ACHN (cell line): ENCODE measurements at places on chromosomes 12 and 14.

GRCh38 chr12:23099604-23100003 is 474.6 kb downstream of the ETNK1 start:
- no peak for DNase-seq

GRCh38 chr14:104421401-104421821 is 158.2 kb upstream of the C14orf180 start:
- no peak for DNase-seq

GRCh38 chr14:68219407-68219806 is 399.8 kb downstream of the RAD51B start:
- DNase-seq: no peak

DNA sequence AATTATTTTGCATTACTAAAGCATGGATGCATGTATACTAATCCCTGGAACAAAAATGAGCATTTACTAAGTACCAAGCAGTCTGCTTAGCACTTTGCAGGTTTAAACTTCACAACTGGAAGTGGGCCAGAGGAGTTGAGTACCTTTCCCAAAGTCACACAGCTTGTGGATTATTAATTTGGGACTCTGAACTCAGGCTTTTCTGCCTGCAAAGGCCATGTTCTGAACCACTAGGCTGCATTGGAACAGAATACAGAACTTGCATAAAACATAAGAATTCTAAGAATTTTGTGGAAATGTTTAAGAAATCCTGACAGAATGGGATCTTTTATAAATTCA is 132.9 kb upstream of the AMIGO2 start:
- no peak for DNase-seq

GRCh38 chr14:20697273-20698017 is 8.9 kb downstream of the ANG start:
- DNase-seq: peak; percentile 55

- no peak for DNase-seq
These were observed 250.2 kb downstream of the ANO2 start for GRCh38 chr12:5694759-5695409.

DNA sequence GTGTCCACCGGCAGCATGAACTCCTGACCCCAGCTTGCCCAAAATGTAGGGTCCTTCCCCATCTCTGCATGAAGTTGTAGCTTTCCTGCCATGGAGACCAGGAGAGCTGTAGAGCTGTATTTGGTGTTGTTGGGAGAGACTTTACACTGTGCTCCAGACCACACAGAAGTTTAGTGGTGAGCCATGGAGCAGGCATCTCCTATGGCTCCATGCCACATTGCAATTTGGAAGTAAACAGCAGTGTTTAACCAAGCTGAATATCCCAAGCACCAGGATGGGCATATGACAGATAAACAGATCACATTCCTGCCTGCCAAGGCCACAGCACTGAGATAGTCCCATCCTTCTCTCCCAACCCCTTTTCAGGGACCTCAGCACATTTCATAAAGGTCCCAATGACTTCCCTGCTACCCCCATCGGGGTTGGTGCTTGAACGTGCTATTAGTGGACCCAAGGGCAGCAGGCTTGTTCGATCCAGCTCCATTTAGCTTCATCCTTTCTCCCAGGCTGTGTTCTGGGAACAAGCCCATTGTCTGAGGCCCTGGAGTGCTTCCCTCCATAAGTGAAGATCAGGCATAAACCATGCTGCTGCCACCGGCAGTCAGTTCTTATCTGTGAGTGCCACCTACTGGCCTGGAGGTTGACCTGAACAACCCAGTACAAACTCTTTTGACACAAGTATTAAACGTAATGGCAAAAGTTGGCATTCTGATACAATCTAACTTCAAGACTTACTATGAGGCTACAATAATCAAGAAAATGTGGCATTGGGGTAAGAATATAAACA is 172.3 kb upstream of the ATXN7L3B start:
- DNase-seq: peak; percentile 74

- no peak for DNase-seq
These were observed 33.8 kb downstream of the CACNA2D4 start for GRCh38 chr12:1884651-1885050.

GRCh38 chr14:20820063-20820904 is 17.6 kb upstream of the RNASE1 start:
- no peak for DNase-seq

- DNase-seq: no peak
These were observed 76.0 kb downstream of the SYNE3 start for GRCh38 chr14:95440496-95440895.

GRCh38 chr14:39217214-39217879 is 16.4 kb upstream of the MIA2 start:
- no peak for DNase-seq

DNA sequence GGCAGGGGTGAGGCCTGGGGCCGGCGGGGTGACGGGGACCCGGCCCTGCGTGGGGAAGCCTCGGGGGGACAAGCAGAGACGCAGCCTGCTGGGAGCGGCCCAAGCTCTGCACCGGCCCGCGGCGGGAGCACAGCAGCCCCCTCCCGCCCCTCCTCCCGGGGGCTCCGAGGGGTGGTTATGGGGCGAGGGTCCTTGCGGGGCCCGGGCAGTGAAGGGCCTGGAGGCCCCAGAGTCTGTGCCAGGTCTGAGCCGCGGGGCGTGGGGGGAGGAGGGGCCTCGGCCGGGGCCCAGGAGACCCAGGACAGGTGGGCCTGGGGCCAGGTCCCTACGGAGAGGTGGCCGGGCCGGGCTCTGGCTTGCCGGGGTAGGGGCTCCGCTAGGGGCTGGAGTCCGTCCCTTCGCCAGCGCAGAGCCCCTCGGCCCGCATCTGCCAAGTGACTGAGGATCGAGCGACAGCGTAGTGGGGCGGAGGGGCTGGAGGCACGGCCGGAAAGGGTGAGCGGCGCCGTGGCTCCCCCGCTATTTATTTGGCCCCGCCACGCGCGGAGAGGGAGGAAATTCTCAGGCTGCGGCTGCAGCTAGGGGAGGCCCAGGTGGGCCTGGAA is 495 bp downstream of the TMEM121 start:
- no peak for DNase-seq

DNA sequence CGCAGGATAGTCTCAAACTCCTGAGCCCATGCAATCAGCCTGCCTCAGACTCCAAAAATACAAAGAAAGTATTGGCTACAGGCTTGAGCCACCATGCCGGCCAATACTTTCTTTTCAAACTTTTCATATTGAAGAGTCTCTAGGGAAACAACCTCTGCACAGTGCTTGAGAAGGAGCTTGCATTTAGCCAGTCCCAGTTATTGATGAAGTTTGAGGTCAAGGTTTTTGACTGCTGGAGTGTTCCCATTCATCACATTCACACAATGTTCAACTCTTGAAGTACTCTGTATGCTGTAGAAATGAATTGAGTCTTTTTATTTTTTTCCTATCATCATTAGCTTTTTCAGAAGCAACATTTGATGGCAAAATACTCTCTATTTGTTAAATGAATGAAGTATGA is 355.8 kb upstream of the E2F7 start:
- DNase-seq: no peak

DNA sequence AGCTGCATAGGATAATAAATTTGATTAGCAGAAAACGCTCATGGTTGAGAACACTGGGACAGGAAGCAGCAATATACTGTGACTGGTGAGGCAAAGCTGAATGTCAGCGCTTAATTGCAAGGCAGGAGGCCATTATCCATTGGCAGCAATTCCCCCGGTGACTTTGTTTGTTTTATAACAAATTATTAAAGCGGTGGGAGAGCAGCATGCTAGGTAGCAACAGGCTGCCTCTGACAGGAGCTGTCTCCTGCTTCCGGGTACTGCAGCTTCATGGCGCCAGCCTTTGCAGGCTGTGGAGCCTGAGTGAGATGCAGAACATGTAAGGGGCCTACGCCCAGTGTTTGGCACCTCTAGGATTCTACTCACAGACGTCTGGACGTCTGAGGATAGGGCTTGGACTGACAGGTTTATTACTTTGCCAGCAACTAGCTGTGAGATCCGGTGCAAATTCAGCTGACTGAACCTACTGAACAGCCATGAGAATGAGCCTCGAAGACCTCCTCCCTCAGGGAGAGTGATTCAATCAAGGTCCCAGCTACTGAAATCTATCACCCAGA is 82.1 kb upstream of the SSTR1 start:
- no peak for DNase-seq

DNA sequence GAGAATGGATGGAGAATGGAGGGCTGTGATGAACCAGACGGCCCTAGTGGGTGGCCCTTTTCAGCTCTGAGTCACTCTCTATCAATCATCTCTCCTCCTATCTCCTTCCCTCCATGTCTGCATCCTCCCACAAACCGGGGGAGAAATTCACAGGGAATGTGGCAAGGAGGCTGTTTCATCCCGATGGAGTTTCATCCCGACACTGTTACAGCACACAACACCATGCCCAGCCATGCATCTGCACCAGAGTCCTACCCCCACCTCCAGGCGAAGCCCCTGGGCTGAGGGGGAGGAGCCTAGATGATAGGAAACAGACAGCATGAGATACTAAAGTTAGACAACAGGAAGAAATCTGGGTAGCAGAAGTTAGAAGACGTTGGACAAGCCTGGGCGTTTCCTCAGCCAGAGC is 20.8 kb downstream of the SLC8B1 start:
- DNase-seq: no peak

DNA sequence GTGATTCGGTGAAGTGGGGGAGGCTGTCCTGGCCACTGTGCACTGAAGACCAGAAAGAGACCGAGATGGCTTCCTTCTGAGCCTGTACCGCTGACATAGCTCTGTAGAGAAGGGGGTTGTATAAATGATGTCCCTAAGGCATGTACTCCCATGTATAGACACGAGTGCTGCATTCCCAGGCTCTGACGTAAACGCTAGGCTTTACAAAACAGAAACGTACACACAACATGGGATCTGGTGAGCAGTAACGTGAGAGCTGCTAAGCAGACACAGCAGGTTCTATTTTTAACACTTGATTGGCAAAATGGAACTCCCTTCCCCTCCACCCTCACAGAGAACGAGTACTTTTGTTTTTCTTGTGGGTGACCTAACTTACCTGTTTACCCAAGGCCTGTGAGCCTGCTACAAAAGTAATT is 35.9 kb downstream of the ACADS start:
- DNase-seq: no peak

DNA sequence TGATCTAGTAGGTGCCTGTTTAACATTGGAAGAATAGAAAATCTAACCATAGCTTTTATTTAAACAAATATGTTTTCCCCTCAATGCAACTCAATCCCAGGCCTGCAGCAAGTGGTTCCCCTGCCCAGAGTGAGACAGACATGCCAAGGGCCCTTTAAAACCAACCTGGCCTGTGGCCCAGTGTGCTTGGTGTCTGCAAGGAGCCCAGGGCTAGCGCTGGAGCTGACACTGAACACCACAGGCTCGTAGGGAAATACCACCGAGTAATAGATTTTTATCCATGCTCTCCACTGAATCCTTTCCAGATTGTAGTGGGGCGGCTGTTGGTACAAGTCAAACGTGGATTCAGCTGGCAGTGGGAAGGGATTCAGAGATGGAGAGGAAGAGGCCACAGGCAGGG is 95.6 kb upstream of the NRXN3 start:
- DNase-seq: no peak

- DNase-seq: peak; percentile 16
These were observed 92.7 kb downstream of the ITPK1 start for GRCh38 chr14:93023039-93023438.

- DNase-seq: no peak
These were observed 54.8 kb upstream of the TSPAN9 start for GRCh38 chr12:3022411-3022810.

DNA sequence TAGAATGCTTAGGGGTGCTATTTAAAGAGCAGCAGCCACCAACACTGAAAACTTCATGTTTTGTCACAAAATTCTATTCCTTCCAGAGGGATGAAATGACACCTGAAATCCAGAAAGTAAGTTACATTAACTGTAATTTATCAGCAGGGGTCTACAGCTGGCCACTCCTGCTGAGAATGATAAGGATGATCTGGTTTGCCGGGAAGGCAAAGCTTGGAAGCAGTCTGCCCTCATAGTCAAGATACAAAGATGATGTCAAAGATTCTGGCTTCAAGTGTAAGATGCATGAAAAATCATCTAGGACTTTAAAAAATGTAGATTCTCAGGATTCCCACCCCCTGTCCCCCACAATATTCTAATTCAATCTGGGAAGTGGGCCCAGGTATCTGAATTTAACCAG is 58.4 kb downstream of the DCAF5 start:
- DNase-seq: no peak

DNA sequence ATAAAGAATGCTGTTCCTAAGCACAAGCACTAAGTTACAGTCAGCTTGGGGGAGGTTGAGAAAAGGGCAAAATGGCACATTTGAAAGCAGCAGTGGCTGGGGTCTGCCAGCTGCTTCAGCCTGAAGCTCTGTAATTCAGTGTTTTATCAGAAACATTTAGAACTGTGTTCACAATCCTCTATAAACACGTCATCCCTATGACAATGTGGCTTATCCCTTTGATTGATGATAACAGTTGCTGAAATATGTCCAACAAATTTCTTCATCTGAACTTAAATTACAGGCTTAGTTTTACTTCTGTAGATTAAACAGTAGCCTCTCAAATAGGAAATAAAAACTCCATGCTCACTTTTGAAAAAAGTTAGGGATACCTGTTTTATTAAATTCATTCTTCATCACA is 108.8 kb downstream of the VEZT start:
- DNase-seq: no peak

DNA sequence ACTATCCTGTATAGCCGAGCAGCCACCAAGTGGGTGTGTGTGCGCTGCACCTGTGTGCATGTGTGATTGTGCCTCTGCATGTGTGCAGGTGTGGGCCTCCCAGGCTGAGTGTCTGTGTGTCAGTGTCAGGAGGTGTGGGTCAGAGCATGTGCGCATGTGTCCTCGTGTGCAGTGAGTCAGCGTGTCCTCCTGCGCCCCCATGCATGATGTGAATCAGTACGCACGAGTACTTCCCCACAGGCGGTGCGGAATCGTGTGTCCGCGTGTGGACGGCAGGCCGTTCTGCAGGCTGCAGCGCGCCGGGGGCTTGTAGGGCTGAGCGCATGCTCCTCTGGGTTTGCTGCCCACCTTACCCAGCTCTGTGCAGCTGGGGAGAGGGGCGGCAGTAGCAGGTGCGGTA is 34.2 kb downstream of the DTX1 start:
- no peak for DNase-seq

DNA sequence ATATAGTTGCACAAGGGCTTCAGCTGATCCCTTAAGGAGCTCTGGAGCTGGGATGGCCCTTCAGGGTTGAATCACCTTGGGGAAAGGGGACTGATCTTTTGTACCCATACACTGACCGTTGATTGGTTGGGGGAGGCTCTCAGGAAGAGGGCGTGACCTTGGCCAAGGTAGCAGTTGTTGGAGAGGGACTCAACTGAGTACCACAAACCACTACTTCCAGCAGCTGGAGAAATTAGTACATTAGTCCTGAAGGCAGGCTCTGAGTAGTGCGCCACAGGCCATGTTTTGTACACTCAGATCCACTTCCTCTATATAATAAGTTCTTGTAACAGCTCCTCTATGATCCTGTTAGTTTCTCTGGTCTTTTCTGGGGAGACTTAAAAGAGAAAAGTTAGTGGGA is 317.6 kb downstream of the CCDC91 start:
- no peak for DNase-seq

- DNase-seq: no peak
These were observed 13.6 kb downstream of the ABCD2 start for GRCh38 chr12:39605996-39606395.

GRCh38 chr12:124898200-124898922 is 16.1 kb downstream of the UBC start:
- DNase-seq: peak; percentile 88
